ENCODE measurements at places on chromosomes 11 and 22.
A peak's percentile ranks its signal among the peaks of the same experiment; 100 is the strongest.

- no peak for DNase-seq
Observed at GRCh38 chr11:133695387-133695786, 149.9 kb downstream of the SPATA19 start.

- peak; percentile 20 for DNase-seq
Observed at GRCh38 chr11:19605520-19606371, 106.9 kb upstream of the NAV2 start.

- DNase-seq = no peak
Observed at GRCh38 chr11:48043111-48043990, 63.0 kb downstream of the PTPRJ start.

GRCh38 chr11:9765320-9766101 lies 101.6 kb downstream of the SWAP70 start:
- DNase-seq = peak; percentile 97

DNA sequence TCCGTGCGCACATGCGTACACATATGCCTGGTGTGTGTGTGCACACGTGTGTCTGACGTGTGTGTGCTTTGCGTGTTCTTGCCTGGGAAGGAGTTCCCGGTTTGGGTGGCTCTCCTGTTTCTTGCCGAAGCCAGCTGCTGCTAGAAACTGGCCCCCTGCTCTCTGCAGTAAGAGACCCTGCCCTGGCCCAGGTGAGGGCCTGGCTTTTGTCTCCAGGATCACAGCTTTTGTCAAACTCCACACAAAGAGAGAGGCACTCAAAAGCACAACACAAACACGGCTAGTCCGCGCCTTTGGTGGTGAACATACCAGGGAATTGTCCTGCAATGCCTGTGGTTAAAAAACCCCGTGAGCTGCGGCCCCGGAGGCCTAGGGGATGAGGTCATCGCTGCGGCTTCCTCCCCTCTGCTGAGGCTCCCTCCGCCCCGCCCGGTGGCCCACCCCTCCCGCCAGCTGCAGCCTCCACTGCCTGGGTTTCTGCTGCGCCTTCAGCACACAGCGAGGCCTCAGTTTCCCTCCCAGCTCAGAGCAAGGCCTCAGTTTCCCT lies 88.9 kb downstream of the KCNQ1 start:
- peak; percentile 98 for DNase-seq

- no peak for DNase-seq
Observed at GRCh38 chr22:29975494-29975893, 92.5 kb downstream of the MTMR3 start.

GRCh38 chr11:44906649-44907048 lies 44.0 kb downstream of the TP53I11 start:
- no peak for DNase-seq

GRCh38 chr11:61089806-61090491 lies 12.3 kb upstream of the CD5 start:
- DNase-seq = no peak

GRCh38 chr11:5196731-5197130 lies 3.8 kb downstream of the OR51V1 start:
- DNase-seq = no peak

- no peak for DNase-seq
Observed at GRCh38 chr11:128809128-128809527, 58.0 kb downstream of the KCNJ1 start.

DNA sequence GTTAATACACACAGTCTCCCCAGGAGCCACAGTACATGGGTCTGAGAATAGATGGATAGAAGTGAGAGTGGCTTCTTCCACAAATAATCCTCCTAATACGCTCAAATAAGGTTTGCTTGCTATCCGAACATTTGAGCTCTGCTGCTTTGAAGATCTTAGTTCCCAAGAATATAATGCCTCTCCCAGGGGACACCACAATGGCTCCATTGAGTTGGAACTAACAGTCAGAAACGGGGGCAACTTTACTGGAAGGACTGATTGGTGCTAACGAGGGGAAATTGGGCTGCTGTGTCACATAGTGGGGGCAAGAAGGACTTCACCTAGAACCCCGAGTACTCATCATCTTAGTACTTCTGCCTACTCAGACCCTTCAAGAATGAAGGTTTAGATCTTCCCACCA lies 66.2 kb downstream of the IGLL5 start:
- no peak for DNase-seq

GRCh38 chr11:66886671-66887221 lies 29.9 kb downstream of the LRFN4 start:
- no peak for DNase-seq

GRCh38 chr22:40289991-40290459 lies 56.3 kb upstream of the ADSL start:
- peak; percentile 71 for DNase-seq

- no peak for DNase-seq
Observed at GRCh38 chr11:86176165-86176884, 68.2 kb upstream of the EED start.
